ENCODE measurements at places on chromosomes 2 and 18.

GRCh38 chr2:146806364-146807005 is 1038.3 kb upstream of the ACVR2A start:
- DNase-seq = no peak

- DNase-seq = no peak
These were observed 8.8 kb upstream of the SETBP1 start for GRCh38 chr18:44671914-44672313.

DNA sequence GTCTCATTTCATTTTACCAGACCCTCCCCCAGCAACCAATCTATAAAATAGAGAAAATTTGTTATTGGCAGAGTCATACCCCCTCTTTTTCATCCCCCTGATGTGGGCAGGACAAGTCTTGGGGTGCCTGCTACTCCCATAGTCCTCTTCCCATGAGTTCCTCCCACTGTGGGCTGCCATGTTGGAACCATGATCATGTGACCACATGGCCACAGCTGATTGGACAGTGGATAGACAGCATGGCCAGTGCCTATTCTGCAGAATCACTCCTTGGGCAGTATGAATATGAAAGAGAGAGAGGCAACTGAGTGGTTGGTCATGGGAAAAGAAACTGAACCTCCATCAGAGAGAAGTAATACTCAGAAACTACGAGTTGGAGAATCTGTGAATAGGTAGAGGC is 84.9 kb downstream of the PDCL3 start:
- no peak for DNase-seq

- DNase-seq = no peak
These were observed 153.5 kb downstream of the MYCN start for GRCh38 chr2:16093639-16094529.

DNA sequence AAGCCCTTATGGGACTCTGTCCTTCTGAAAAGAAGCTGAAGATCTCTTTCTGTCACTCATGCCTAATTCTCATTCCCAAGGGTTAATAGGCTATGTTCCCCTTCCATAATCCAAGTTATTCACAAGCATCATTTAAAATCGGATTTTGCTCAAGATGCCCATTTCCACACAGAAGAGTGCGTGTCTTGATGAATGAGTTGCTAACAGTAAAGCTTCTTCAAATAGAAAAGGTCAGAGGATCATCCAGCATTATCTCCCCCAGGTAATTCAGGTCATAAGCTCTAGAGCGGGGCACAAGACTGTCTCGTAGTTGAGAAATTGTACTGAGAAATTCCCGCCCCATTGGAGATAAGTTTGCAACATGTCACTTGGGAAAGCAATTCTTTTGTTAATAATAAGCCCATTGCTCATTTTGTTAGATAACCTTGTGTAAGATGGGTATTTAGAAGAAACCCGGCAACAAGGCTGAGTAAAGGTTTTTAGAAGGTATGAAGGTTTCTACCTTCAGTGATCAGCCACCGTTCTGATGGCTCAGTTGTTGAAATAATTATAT is 290.7 kb upstream of the EPAS1 start:
- no peak for DNase-seq

DNA sequence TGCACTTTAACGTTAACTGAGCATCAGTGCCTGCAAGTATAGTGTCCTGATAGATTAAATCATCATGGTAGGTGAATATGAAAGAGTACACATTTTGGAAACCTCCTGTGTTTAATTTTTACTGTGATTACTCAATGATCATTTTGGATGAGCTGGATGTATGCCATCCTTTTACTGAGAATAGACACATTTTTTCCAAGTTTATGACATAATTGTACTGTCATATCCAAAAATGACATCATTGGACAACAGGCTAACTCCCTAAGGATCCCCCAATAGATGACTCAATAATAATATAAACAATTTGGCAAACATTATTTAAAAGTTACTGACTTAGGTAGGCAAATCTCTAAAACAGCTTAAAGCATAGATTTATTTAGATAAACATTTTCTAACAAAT is 410.8 kb upstream of the REG3G start:
- DNase-seq = no peak

- DNase-seq = no peak
These were observed 6.0 kb downstream of the MTHFD2 start for GRCh38 chr2:74204436-74204835.

DNA sequence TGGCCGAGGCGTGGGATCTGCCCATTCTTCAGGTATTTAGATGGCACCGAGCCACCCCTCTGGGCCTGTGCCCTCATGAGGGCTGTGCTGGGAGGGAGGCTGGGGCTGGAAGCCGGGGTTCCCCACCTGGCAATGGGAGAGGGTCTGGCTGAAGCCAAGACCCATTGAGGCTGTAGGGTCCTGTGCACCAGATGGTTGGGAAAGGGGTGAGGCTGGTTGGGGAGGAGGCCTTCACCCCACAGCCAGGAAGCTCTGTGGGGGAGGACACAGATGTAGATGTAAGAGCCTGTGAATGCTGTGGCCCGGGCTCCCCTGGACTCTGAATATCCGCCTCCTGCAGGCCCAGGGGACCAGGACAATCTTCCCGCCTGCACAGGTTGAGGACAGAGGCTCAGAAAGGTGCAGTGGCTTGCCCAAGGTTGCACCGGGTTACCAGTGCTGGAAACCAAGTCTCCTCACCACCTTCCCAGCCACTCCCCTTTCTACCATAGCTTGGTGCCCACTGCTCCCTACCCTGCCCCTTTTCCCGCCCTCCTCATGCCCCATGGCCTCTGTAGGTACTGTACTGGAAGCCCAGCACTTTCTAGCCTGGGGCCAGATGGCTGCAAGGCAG is 49.7 kb downstream of the PDCL3 start:
- DNase-seq = no peak

GRCh38 chr2:129744649-129745048 is 234.8 kb upstream of the RAB6C start:
- no peak for DNase-seq

- no peak for DNase-seq
These were observed 1.0 kb upstream of the ROCK1 start for GRCh38 chr18:21112543-21113105.

GRCh38 chr2:32862269-32863055 is 84.3 kb upstream of the LTBP1 start:
- DNase-seq = no peak

DNA sequence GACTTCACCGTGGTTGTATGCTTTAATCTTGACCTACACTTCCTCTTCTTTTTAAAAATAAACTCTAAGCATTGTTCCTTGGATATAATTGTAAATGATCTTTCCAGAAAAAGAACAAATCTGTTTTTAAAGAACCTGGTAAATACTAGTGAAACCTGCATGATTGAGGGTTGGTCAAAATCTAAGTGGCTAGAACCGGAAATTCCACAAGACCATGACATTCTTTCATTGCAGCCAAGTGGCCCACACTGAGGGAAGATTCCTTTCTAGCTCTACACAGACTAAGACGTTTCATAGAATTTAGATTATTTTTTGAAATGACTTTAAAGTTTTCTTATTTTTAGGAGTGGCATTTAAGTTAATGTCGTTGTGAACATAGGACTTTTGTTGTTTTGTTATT is 356.7 kb downstream of the NYAP2 start:
- no peak for DNase-seq

DNA sequence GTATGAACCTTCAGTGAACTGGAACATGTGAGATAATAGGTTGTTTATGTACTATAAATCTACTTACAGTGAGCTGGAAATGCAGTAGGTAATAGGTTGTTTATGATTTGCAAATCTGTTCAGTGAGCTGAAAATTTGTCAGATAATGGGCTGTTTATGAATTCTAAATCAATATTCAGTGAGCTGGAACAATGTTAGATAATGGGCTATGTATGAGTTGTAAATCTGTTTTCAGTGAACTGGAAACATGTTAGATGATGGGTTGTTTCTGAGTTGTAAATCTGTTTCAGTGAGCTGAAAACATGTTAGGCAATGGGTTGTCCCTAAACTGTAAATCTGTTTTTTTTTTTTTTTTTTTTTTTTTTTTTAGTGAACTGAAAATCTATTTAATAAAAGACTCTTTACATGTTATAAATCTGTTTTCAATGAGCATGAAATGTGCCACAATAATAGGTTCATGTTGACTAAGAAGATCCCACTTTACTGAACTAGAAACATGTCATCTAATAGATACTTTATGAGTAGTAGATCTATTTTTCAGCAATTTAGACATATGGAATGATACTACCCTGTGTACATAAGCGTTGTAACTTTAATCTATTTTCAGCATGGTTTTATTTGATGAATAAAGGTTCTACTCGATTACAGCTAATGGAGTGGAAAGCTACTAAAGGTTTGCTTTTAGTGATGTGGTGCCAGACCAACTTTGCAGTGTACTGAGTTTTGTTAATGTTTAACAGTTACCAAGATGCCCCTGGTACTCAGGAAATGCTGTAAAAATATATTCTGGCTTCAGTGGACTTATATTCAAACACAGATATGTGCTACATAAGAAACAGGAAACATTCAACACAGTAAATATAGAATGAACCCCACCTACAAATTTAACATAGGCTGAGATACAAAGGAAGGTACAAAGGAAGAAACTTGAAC is 1471.8 kb downstream of the LRP1B start:
- peak; percentile 13 for DNase-seq

DNA sequence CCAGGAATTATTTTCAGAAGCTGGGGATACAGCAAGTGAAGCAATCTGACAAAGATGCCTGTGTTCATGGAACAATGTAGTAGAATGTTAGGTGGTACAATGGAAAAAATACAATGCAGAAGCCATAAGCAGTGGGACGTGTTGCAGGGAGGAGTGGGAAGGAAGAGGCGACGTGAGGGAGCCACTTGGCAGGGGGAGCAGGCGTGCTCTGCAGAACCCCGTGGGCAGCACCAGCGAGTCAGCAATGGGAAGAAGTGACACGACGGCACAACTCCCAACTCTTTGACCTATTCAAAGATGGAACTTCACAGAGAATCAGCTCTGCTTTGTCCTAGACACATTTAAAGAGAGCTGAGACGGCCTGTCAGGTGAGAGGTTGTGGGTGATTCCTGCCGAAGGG is 30.5 kb downstream of the PRELID3A start:
- no peak for DNase-seq

- DNase-seq = no peak
These were observed 160.6 kb upstream of the RMP24 start for GRCh38 chr18:35811896-35812295.

DNA sequence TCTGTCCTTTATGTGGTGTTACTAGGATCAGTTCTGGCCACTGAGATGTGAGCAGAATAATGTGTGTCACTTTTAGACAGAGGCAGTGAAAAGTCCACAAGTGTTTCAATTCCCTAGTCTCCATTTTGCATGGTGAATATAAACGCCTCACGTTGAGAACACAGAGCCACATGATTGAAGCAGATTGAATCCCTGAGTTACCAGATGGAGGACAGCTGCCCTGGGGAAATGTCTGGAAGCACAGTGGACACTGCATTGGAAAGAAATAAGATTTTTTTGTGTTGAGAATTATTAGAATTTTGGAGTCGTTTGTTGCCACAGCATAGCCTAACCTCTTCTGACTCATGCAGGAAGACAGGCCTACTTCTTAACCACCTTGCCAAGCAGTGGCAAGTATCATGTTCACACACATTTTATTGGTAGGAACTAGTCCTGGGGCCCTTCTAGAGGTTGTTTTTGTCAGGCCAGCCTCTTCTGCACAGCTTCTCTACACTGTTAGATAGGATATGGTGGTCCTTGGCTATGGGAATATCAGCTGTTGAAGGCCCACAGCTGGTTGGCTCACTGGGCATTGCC is 188.6 kb downstream of the TMEM182 start:
- no peak for DNase-seq

DNA sequence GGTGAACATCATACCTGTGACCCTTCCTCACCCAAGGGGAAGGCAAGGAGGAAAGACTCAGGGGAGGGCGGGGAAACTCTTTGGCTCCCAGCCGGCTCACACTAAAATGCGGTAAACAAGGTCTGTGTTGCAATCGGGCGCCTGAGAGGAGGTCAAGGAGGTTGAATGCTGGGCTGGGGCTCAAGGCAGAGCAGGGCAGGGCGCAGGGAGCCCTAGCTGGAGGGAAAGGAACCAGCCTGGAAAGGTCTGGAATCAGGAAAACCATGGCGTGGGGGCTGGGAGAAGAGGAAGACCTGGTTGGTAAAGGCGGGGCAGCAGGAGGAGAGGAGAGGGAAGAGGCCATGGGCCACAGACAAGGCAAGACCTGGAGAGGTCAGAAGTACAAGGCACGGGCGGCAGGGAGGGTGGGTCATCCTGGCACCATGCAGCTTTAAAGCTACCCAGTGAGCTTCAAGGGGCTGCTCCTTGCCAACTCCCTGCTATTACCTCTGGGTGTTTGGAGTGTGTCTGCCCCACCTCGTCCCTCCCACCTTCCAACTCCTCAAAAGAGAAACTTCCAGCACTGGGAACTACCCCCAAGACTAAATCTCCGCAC is 4.8 kb upstream of the TMEM37 start:
- no peak for DNase-seq
